NCI-H1092 (cell line): ENCODE measurements at places on chromosomes 7 and 10.

GRCh38 chr10:125815764-125816163, 7.3 kb downstream of the UROS start:
- DNase-seq = no peak

- no peak for DNase-seq
These were observed 11.4 kb upstream of the NACAD start for GRCh38 chr7:45099891-45100760.

DNA sequence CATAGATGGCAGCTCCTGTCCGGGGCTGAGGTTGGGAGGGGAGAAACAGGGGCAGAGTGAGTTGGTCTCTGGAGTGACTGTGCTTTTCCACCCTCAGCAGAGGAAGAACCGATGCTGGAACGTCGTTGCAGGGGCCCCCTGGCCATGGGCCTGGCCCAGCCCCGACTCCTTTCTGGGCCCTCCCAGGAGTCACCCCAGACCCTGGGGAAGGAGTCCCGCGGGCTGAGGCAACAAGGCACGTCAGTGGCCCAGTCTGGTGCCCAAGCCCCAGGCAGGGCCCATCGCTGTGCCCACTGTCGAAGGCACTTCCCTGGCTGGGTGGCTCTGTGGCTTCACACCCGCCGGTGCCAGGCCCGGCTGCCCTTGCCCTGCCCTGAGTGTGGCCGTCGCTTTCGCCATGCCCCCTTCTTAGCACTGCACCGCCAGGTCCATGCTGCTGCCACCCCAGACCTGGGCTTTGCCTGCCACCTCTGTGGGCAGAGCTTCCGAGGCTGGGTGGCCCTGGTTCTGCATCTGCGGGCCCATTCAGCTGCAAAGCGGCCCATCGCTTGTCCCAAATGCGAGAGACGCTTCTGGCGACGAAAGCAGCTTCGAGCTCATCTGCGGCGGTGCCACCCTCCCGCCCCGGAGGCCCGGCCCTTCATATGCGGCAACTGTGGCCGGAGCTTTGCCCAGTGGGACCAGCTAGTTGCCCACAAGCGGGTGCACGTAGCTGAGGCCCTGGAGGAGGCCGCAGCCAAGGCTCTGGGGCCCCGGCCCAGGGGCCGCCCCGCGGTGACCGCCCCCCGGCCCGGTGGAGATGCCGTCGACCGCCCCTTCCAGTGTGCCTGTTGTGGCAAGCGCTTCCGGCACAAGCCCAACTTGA, 2.7 kb downstream of the REPIN1 start:
- DNase-seq = no peak

GRCh38 chr10:108962172-108962571, 961.1 kb downstream of the XPNPEP1 start:
- DNase-seq = no peak

GRCh38 chr10:129601737-129602136, 134.7 kb downstream of the MGMT start:
- no peak for DNase-seq

DNA sequence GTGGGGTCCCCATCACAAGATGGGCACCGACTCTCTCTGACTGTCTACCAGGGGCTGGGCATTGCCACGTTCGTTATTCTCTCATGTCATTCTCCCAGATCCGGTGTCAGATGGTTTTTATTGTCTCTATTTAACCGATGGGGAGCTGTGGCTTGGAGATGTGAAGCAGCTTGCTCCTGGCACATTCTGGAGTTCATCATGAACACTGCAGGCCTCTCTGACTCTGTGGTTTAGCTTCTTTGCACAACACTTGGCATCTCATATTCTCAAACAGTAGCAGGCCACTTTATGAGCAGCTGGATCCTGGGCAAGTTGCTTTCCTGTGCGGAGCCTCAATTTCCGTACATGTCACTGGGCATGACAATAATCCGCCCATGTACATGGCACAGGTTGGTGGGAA, 119.9 kb downstream of the LRRC18 start:
- no peak for DNase-seq

DNA sequence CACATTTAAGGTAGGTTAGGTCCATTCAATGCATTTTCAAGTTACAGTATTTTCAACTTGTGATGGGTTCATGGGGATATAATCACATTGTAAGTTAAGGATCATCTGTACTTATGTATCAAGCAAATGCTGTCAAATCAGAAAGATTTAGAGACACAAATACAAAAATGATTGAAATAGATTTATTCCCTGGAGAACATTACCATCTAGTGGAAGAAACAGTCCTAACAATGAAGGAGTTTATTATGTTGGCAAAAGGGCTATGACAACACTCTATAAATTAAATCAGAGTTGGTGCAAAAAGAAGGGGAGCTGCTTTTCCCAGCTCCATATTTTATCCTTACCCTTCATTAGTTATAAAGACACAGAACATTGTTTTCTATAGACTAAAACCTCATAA, 69.0 kb downstream of the PRSS58 start:
- no peak for DNase-seq

DNA sequence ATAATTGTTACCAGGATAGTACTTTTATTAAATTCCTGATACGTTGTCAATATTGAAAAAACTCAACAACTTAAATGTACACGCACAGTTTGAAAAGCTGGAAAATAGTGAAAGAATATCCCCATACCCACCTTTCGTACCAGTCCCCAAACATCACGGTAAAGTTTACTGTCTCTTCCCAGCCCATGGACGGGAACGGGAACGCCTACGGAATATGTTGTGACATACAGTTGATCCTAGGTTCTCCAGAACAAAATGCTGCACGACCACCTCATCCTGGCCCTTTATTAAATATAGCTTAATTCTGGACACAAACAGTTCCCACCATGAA, 527 bp upstream of the BCAP29 start:
- no peak for DNase-seq

DNA sequence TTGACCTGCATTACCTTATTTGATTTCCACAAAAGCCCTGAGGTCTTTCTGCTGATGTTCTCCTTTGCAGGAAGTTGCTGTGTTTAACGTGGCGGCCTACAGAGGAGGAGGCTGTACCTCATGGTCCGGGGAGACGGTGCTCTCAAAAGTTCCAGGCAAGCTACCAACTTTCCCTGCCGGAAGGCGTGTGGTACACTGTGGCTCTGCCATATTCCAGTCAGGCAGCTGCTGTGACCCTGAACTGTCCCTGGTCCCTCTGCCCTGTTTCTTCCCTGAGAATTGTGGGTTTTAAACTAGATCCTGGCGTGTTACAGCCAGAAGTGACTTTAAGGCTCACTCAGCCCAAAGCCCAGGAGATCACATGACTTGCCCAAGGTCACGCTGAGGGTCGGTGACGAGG, 139.2 kb downstream of the TEX36 start:
- no peak for DNase-seq

DNA sequence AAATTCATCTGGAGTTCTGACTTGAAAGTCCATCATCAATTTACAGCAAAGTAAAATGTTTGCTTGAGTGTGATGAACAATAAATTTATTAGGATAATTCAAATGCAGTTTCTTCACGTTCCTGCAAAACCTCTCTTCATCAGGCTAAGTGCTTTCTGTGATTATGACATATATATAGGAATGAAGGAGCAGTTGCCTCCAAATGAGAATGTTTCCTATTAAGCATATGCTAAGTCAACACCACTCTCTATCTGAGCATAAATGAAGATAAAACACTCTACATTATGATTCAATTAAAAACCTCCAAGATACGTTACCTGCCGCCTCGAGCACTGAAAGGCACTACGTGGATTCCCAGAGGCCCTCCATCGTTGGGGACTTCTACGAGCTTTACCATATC, 416.1 kb downstream of the PARD3 start:
- DNase-seq = no peak

- DNase-seq = no peak
These were observed 101.0 kb downstream of the SVIL start for GRCh38 chr10:29533696-29534285.

DNA sequence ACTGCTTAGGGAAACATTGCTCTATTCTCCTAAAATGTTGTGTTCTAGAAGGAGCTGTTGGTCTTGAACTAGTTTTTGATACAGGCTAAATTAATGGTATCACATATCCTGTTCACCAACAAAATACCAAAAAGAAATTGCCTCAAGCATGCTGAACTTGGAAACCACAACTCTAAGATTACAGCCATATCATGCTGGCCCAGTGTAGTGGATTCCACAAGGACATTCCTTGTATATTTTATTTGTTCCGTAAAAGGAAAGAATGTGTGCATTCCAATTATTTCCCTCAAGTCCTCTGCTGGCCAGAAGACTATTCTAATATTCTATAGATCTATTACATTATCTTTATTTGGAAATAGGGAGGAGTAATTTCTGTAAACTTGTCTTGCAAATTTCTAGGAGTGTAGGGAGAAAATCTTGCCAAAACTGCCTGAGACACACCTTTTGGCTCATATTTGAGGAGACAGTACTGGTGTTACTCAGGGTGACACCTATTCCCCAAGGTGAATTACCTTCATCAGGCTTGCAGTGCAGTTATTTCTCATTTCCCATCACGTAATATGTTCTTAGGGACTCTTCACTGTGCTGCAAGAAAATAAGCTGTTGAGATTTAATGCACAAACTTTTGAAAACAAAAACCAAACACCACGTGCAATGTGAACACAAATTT, 1.9 kb upstream of the NEBL start:
- DNase-seq = no peak

GRCh38 chr10:33571616-33572015, 237.1 kb upstream of the NRP1 start:
- no peak for DNase-seq

DNA sequence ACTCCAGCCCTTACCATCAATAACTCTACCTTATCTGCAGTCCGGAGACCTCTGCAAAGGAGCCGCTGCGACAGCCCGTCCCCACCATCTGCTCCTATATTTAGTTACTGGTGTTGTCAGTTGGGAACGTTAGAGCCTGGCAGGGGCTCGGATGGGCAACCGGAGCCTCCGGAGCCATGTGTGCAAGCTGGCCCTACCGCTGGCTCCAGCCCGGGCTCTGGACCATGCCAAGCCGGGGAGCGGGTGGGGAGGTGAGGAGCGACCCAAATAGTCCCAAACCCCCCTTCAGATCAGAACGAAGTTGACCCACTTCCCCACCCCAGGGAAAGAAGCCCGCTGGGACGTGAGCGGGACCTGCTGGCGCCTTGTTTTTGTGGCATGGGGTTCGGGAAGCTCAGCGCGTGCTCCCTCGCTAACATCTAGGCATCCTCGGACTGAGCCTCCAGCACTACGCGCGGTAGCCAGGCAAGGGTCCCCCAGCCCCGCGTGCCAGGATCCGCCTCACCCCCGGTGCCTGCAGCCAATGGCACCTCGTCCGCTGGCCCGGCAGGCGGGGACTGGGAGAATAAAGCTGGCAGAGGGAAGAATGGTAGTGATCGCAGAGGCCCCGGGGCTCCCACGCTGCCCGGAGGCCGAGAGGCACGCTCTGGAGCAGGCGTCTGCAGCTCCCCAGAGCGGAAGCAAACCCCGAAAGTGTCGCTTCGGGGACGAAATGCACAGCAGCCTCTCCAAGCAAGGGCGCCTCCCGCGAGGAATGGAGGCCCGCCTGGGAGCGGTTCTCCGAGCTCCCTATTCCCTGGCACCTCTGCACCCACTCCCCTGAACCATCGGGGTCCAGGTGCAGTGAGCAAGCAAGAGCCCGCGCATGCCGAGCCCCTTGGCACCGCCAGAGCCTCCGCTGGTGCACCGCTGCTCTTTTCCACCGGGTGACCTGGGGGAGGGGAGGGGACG, 679 bp downstream of the LRRC20 start:
- DNase-seq = peak; percentile 73

DNA sequence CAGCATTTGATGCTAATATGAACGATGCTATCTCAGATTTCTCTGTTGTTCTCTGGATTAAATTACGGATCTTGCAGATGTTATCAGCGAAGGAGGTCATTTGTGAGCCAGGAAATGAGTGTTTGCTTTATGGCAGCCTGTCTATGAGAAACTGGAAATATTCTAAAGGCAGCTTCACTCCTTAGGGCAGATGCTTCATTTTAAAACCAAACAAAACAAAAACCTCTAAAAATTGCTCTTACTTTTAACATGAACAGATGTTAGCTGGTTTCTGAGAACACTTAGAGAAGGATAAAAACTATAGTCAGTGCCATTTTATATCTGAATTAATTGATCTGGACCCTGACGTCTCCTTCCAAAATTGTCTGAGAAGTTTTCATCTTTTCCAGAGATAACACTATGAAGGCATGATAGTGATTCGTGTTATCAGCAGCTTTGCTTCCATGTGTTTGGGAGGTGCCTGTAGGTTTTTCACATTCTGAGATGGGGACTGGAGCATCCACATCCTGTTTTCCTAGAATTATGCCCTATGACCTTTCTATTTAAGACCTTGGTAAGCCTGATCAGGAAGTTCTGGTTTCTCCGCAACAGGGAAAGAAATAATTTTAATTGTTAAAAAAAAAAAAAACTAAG, 53.1 kb downstream of the CPED1 start:
- peak; percentile 14 for DNase-seq

- no peak for DNase-seq
These were observed 84.4 kb upstream of the FGL2 start for GRCh38 chr7:77284005-77284404.

GRCh38 chr10:113718969-113719822, 32.3 kb upstream of the PLEKHS1 start:
- no peak for DNase-seq

- DNase-seq = peak; percentile 98
These were observed 133.3 kb upstream of the LAMB4 start for GRCh38 chr7:108263425-108263824.

GRCh38 chr10:48814933-48815332, 124.7 kb downstream of the LRRC18 start:
- no peak for DNase-seq

DNA sequence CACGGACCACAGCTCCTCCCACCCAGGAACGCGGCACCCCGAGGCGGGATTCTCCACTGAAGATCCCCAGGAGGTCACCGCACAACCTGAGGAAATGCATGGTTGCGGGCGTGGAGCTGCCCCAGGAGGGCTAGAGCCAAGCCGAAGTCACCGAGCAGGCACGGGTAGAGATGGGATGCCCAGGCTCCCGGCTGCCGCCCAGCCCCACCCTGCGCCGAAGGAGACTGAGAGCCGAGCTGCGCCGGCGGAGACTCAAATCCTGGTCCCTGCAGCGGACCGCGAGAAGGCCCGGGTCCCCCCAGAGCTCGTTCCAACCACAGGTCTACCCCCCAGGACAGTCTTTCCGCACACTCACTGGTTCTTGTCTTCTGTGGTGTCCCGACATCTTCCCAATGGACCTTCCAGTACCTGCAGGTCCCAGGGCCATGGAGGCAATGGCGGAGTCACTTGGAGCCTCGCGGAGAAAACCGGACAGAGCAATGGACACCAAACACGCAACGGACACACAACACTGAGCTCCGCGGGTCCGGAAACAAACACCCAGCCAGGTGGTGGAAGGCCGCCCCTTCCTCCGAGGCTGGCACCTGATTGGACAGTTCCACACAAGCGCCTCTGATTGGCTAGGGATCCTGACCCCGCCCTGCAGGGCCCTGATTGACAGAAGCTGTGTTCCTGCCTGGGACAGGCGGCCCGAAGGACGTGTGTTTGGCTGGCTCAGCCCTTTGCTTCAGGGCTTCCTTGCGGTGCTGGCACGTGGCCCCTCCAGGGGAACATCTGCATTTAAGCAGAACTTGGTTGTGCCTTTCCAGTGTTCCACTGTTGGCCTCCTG, 331.9 kb upstream of the NUPR2 start:
- DNase-seq = no peak
